Panc1 (cell line): ENCODE measurements at places on chromosomes 13 and 19. TPM values are rescaled to one million over a fixed set of nuclear protein-coding genes. Genes with fewer than 3 reads are reported as not detected.

- DNase-seq, result no peak
Observed at GRCh38 chr13:21932996-21933395, 262.1 kb downstream of the FGF9 start.

C1QTNF9B gene
- total RNA-seq, result not detected

DNA sequence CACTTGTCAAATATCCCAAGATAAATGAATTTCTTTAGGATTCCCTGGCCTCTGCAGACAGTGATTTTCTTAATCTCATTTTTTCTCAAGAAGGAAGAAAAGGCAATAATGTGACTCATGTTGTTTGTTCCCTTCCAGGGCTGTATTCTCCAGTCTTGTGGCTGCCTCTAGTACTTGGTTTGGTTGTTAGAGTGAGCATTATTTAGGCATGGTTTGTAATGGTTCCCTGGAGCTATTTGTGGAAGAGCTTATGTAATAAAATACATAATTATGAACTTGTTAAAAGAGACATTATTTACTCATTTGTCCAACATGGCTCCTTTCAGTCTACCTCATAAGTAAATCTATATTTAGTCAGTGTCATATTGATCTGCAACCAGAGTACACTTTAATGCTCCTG, 270.4 kb downstream of the DCT start:
- DNase-seq, result no peak

DNA sequence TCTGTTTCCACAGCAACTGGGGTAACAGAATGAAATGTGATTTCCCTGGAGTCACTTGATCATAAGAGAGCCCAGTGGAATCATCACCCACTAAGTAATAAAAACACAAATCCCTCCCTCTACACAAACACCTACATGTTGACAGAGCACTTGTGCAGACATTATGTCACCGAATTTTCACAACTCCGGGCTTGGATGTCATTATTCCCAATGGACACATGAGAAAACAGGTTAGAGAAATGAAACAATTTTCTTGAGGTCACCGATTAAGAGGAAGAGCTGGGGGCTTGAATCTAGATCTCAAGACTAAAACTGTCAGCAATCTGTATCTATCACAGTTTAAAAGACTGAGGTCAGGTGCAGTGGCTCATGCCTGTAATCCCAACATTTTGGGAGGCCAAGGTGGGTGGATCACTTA, 3.1 kb downstream of the XRCC1 start:
- DNase-seq, result no peak

RYR1 gene
- total RNA-seq, result 34.2 TPM
